ENCODE measurements at places on chromosomes 11 and 22. TPM values are rescaled to one million over a fixed set of nuclear protein-coding genes. Genes with fewer than 3 reads are reported as not detected.

Gene PDGFD
- total RNA-seq: 14.1 TPM

Gene SCGB1C1
- not detected for total RNA-seq

Gene LRRC56
- total RNA-seq: 3.5 TPM

Gene BTBD18
- total RNA-seq: not detected

Data from diencephalon (tissue), 1 donor.